Endothelial cell of umbilical vein (primary cell): ENCODE measurements at places on chromosomes 6 and 20. TPM values are rescaled to one million over a fixed set of nuclear protein-coding genes. Genes with fewer than 3 reads are reported as not detected.

TFEB gene
- 4.9 and 5.5 TPM in 2 replicates for total RNA-seq

COX4I2 gene
- total RNA-seq, result not detected in 2 replicates

GABRR1 gene
- not detected in 2 replicates for total RNA-seq

SPATA25 gene
- 1.3 TPM in 1 of 2 replicates, not detected in the other for total RNA-seq

ERVFRD-1 gene
- total RNA-seq, result not detected in 2 replicates

PROKR2 gene
- not detected in 2 replicates for total RNA-seq

RIMS1 gene
- total RNA-seq, result 0.44 TPM in 1 of 2 replicates, not detected in the other

SIRPB2 gene
- total RNA-seq, result 9.5 and 12.3 TPM in 2 replicates

ERMARD gene
- total RNA-seq, result 18.8 and 23.8 TPM in 2 replicates
